Astrocyte of the cerebellum (primary cell): ENCODE measurements at places on chromosomes 2 and 18.
A peak's percentile ranks its signal among the peaks of the same experiment; 100 is the strongest.

DNA sequence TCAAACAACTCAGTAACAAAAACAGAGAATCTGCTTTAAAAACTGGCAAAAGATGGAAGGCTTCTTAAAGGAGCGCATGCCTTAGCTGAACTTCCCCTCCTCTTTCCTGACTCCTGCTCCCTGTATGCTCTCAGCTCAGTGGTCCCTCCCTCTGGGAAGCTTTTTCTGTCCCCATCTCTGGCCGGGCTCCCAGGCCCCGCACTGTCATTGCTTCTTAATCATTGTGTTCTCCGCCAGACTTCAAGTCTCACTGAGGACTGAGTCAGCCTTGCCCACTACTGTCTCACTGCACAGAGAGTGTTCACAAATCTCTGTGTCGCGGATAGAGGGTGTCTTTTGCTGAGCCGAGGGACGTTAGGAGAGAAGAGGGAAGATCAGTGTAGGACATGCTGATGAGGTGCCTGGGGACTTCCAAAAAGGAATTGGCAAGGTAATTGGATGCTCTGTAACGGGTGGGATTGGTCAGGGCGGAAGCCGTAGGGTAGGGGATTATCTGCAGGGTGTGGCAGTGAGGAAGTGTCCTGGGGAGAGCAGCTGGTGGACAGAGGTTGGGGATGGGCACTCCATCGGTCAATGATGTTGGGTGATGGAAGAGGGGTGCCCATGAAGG is 16.2 kb downstream of the TOGARAM2 start:
- DNase-seq, result no peak

DNA sequence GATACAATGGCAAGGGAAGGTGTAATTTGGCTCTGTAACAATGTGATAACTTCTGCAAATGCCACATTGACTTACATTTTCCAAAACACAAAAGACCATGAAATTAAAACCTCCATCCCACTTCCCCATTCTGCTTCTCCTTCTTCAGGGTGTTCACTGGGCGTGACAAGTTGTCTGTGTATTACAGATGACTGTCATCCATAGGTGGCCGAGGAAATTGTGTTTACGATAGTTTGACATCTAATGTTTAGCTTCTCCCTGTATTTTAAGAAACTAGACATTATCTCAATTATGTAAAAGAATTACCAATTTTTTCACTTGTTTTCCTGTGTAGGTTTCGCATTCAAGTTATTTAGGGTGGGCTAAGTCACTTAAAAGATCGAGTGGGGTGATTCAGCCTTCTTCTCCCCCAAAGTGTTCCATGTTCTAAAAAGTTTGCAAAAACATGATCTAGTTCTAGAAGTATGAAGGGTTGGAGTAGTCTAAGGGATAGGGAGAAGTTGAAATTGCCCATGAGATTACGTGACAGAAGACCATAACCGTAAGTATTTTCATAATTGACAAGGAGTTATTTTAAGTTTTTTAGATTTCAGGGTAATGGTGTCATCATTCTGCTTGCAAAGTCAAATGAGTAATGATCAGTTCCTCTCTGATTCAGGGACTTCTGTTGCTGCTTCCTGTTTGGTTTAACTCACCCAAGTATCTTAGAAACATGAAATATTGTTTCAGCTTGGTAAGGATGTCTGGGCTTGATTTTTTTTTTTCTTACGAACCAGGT is 25.2 kb upstream of the CYTIP start:
- DNase-seq, result no peak

DNA sequence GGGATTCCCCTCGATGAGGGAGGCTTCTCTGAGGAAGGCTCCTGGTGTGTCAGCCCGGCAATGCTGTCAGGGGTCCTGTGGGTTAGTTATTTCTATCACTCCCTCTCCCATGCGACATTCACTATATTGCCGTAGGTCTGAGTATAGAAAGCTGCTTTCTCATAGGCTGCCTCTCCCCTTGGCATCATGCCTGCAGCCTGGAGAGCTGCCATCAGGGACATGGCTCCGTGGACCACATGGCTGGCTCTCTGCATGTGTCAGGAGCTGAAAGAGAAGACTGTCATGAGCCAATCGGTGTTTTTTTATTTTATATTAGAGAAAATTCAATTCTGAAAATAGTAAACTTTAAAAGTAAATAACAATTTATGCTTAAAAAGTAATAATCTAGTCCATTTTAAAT is 198.0 kb downstream of the CDH20 start:
- no peak for DNase-seq

GRCh38 chr2:96865654-96866053 is 4.2 kb downstream of the SEMA4C start:
- DNase-seq, result no peak

DNA sequence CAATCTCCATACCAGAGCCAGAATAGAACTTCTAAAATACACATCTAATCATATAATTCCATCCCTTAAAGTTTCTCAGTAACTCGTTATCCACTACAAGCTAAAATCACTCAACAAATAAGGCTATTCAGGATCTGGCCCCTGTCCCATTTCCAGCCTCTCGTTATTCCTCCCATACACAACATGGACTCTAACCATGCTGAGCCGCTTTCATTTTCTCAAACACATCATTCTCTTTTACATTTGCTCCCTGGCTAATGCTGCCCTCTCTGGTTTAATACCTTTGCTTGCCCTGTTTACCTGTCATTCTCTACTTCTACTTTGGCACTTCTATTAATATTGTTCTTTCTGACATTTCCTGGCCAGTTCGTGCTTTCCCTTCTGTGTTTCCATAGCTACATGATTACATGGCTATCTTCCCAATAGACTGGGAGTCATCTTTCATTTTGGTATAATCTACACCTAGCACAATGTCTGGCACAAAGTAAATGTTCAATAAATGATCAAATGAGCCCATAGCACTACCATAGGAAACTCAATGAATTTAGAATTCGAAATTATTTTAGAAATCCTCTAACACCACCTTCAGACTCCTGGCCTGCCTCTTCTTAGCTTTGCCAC is 163.6 kb upstream of the VRK2 start:
- peak; percentile 6 for DNase-seq

- no peak for DNase-seq
Measured at GRCh38 chr2:113834051-113834730, 55.7 kb upstream of the ACTR3 start.

GRCh38 chr2:150472511-150472899 is 15.0 kb downstream of the RND3 start:
- no peak for DNase-seq

- no peak for DNase-seq
Measured at GRCh38 chr2:67462738-67463496, 65.8 kb downstream of the ETAA1 start.

DNA sequence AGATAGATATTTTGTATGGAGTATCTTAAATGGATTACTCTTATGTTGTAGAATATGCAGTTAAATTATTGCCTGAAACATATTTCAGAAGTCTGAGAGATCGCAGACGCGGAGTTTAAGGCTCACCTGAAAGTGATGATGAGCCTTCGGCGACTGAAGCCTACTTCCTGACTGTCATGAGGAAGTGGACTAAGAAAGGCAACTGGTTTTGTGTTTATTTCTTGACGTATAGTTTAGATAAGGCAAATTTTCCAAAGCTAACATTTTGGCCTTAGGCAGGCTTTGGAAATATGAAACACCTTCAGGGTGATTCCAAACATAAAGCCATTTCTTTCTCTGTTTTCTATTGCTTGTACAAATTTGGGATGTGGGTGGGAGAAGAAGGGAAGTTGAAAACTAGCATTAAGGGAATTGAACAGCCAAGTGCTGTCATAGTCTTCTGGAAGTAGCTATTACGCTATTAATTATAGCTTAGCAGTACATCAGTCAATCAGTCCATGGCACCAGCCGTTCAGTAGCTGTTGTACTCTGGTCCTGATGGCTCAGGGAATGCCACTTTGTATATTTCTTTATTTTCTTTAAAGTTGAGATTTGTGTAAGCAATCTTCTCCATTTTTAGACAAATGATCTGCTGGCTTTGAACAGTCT is 1.5 kb downstream of the GRHL1 start:
- DNase-seq, result no peak

- no peak for DNase-seq
Measured at GRCh38 chr2:66041902-66042657, 392.8 kb upstream of the MEIS1 start.

- DNase-seq, result no peak
Measured at GRCh38 chr2:175734686-175735085, 267.4 kb downstream of the LNPK start.

- no peak for DNase-seq
Measured at GRCh38 chr2:25420820-25421237, 79.1 kb upstream of the DNMT3A start.

- no peak for DNase-seq
Measured at GRCh38 chr2:119699016-119699606, 20.1 kb downstream of the TMEM177 start.

- DNase-seq, result peak; percentile 76
Measured at GRCh38 chr2:143901185-143901842, 618.6 kb downstream of the ZEB2 start.

DNA sequence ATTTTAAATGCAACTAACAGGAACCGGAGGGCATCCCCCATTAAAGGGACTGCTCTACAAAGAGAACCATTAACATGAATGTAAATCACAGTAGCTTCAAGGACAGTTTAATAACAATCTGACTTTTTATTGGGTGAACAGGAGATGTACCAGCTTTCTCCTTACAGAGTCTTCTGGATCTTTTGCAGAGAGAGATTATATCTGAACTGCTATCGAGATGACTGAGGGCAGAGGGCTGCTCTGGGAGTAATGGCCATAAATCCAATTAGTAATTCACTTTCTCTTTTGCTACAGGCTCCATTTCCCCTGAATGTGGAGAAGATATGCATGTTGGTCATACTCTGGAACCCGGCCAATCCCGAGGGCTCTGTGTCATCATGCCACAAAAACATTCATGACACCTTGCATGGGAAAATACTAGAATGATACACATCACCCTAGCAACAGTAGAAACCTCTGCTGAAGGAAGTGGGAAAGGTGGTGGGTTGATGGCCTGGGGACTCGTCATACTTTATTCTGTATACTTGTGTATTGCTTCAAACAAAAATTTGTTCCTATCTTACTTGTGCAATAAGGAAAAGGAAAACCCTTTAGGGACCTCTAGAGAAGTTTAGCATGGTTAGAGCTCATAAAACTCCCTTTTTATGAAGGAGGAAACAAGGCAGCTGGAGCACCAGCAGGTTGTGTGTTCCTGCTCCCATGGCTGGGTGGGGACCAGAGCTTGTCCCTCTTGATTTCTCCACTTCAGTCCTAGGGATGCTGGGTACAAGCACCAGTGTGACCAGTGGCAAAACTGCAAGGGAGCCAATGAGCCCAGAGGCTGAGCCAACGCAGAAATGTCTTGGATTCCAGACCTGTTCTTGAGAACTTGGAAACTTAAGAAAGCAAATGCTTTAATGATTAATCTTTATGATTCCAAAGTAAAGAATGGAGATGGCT is 26.0 kb downstream of the CTAGE1 start:
- peak; percentile 77 for DNase-seq

DNA sequence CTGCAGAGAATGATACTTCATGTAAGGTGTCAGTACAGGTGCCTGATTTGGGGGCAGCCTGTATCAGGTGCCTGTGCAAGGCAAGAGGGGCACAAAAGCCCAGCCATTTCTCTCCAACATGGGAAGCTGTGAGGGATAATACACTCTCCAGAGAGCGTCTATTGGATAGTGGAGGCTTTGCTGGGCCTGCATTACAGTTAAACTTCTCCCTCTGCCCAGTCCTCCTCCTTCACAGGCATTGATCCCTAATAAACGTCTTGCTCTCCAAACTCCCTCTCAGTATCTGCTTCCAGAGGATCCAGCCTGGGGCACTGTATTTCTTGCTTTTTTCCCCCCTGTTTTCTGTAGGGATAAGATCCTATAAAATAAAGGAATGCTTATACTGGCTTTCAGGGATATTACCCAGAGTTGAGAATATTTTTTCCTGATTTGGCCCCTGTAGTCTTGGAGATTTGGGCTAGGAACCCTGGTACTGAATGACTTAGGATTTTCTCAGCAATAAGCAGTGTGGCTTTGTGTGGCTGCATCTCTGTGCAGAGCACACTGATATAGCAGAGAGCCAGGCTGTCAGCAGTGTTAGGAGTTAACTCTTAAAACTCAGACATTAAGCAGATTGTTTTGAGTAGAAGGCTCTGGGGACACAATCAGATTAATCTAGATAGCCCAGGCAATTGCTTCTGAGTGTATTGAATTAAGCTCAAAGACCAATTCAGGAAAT is 330.6 kb downstream of the CYRIA start:
- DNase-seq, result no peak

GRCh38 chr2:189719571-189719970 is 43.0 kb downstream of the OSGEPL1 start:
- DNase-seq, result no peak

DNA sequence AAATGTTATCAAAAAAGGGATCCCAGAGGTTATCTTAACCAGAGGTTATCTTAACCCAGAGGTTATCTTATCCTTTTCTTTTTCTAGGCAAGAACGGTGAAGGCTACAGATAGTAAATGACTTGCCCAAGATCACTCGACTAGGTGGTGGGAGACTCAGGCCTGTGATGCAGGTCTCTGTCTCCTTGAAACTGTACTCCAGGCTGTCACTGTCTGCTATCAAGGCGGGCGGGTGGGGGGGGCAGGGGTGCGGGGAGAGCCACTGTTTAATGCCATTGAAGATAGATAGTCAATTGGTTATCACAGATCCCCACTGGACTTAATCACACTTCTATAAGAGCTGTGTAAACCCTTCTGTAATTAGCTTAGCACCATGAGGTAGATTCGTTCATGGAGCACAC is 315.9 kb upstream of the TCF4 start:
- DNase-seq, result no peak

- DNase-seq, result no peak
Measured at GRCh38 chr2:69495861-69496260, 58.6 kb upstream of the NFU1 start.

GRCh38 chr2:144825331-144826020 is 305.6 kb upstream of the ZEB2 start:
- DNase-seq, result no peak

GRCh38 chr18:3193331-3193730 is 26.4 kb downstream of the MYOM1 start:
- no peak for DNase-seq

DNA sequence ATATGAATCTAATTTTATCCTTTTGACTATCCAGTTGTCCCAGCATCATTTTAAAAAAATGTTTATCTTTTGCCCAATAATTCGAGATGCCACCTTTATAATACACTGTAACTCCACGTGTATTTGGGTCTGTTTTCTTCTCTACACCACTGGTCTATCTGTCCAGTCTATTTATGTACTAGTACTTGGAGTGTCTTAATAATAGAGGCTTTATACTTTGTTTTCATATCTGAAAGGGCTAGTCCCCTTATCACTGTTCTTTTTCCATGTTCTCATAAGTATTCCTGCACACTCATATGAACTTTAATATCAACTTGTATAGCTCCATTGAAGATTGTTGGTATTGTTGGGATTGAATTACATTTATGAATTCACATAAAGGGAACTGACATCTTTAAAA is 101.1 kb upstream of the RMP24 start:
- DNase-seq, result no peak

- DNase-seq, result no peak
Measured at GRCh38 chr2:9800639-9800974, 42.7 kb upstream of the TAF1B start.

DNA sequence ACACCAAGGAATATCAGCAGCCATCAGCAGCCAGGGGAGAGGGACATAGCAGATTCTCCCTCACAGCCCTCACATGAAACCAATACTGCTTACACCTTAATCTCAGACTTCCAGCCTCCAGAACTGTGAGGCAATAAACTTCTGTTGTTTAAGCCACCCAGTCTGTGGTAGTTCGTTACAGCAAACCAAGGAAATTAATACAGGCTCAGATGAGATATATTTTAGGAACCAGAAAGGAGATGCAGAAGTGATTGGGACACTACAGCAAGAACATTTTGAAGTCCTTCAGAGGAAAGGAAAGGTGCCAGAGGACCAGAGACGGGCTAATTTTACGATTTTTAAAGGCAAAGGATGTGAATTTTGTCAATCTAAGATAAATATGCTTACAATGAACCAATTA is 60.6 kb downstream of the IKZF2 start:
- no peak for DNase-seq
